Motor neuron (in vitro differentiated cells): ENCODE measurements at places on chromosomes 2 and 18. TPM values are rescaled to one million over a fixed set of nuclear protein-coding genes. Genes with fewer than 3 reads are reported as not detected.

SLC39A10 gene
- total RNA-seq: 54.2 and 55.8 TPM in 2 replicates

ADCYAP1 gene
- total RNA-seq: 0.13 and 0.23 TPM in 2 replicates

UGT1A4 gene
- total RNA-seq: 0.21 and 0.45 TPM in 2 replicates

PKDCC gene
- total RNA-seq: 22.6 and 25.6 TPM in 2 replicates

SCYGR4 gene
- total RNA-seq: not detected in 2 replicates

CAPN14 gene
- 0.11 TPM in 1 of 2 replicates, not detected in the other for total RNA-seq

LRATD1 gene
- 15.4 and 17.6 TPM in 2 replicates for total RNA-seq

RAPH1 gene
- total RNA-seq: 73.6 and 76.5 TPM in 2 replicates

EFEMP1 gene
- total RNA-seq: 111 and 144 TPM in 2 replicates
